ENCODE measurements at places on chromosomes 13 and 19.
A peak's percentile ranks its signal among the peaks of the same experiment; 100 is the strongest.

DNA sequence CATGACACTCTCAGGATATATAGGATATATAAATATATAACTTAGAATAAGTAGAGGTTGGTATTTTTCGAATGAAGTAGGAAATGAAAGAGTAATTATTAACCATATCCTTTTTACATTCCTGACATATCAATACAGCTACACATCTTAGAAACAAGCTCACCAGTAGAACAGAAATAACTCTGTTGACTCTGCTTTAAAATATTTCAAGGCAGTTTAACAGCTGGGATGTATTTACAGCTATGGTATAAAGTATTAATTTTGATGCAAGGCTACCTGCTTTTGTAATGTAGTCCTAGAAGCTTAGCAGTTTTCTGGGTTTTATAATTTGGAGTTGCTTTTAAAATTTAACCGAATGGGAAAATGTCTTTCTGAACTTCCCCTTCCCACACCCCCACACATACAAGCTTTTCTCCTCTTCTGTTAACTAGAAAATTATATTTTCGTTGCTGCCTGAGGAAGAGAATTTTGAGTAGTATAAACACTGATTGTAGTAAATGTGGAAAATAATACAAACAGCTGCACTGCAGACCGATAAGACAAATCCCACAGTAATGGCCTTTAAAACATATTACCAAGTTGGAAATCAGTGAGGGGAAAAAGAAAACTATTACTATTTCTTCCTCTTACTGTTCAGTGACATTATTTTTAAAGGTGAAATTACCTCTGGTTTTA is 147.7 kb downstream of the GGACT start:
- no peak for DNase-seq

GRCh38 chr19:38799104-38799503 is 10.1 kb downstream of the LGALS7B start:
- DNase-seq = no peak

- DNase-seq = no peak
Observed at GRCh38 chr13:104782741-104783140, 1716.5 kb upstream of the SLC10A2 start.

GRCh38 chr13:43783820-43784219 is 3.0 kb downstream of the ENOX1 start:
- no peak for DNase-seq

- peak; percentile 43 for DNase-seq
Observed at GRCh38 chr19:3099347-3100145, 5.4 kb downstream of the GNA11 start.

GRCh38 chr13:112333756-112334543 is 42.2 kb upstream of the SPACA7 start:
- DNase-seq = no peak

DNA sequence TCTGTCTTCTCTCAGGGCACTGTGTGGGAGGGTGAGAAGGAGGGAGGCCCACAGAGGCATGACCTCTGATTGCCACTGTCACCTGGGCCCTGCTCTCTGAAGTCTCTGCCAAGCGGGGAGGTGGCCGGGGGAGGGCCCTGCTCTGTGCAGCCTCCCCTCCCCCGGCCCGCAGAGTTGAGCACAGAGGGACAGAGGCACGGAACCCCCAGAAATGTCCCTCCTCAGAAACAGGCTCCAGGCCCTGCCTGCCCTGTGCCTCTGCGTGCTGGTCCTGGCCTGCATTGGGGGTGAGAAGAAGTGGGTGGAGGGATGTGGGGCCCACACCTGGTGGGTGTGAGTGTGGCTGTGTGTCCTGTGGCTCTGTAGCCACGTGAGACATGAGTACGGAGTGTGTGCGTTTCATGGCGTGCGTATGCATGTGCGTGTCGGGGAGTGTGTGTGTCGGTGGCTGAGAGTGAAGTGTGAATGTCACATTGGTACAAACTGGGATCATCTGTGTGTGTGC is at the start of gene APOC4:
Gene APOC4 (plus strand): TSS at position 171 of the 505 bp plus-strand sequence. CDS start 41 bp downstream, at position 212.
- DNase-seq = no peak

- DNase-seq = no peak
Observed at GRCh38 chr19:7658219-7658686, 10.6 kb upstream of the RETN start.

DNA sequence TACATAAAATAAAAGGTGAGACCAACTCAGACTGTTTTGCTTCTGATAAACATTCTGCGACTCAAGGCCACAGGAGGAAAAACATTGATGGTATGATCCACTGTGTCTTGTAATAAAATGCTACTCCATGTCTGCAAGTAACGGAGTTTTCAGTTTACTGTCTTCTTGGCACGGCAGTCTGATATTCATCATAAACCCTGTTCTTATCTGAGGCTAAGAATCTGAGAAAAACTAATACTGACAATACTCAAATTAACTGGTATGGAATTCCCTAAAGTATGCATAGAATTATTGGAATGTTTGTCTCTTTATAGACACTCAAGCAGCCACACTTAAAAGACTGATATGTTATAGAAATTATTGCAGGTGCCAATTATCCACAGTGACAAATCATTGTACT is 125.5 kb downstream of the TBC1D4 start:
- DNase-seq = no peak

GRCh38 chr13:66751691-66752090 is 478.4 kb downstream of the PCDH9 start:
- no peak for DNase-seq

DNA sequence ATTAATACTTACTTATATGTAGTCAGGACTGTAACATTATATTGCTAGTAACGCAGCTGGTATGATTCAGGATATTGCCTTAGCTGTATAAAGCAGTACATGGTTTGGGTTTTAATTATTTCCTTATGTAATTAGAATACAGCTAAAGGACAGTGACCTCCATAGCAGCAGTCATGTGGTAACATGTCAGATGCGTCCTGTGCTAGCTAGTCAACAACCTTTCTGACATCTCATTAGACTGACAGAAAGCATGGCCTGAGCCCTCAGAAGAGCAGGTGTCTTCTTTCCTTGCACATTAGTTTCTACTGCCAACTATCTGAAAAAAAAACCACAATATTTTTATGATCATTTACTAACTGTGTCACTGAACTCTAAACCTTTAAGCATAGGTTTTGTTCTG is 122.2 kb downstream of the MAB21L1 start:
- no peak for DNase-seq

GRCh38 chr13:49494645-49495044 is 1.1 kb upstream of the PHF11 start:
- DNase-seq = no peak

GRCh38 chr13:30932481-30933353 is at the start of gene TEX26:
Gene TEX26, plus strand, starts transcription at chr13:30932656. Its CDS starts 60 bp downstream, at chr13:30932716.
- DNase-seq = peak; percentile 86

DNA sequence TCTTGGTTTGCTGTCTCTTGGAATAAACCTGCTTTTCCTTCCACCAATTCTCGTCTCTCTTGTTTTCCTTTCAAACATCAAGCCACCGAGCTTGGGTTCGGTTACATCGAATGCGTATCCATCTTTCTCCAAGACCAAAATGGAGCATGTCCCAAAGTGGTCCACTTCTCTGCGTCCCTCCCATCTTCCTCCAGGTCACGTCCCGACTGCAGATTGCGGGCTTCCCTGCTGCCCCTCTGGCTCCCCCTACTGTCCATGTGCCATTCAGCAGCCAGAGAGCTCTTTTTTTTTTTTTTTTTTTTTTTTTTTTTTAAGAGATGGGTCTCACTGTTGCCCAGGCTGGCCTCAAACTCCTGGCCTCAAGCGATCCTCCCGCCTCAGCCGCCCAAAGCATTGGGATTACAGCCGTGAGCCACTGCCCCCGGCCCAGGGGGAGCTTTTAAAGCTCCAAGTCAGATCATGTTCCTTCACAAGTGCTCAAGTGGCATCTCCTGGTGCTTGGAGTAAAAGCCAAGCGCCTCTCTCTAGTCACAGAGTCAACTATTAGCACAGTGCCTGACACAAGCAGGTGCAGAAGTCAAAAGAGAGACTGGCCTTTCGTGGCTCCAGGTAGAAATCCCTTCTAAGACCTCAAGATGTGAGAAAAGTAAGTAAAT is 10.0 kb downstream of the COL5A3 start:
- DNase-seq = peak; percentile 44

- no peak for DNase-seq
Observed at GRCh38 chr13:97261254-97262005, 39.3 kb downstream of the MBNL2 start.

- DNase-seq = peak; percentile 61
Observed at GRCh38 chr19:45972947-45973540, 621 bp downstream of the NOVA2 start.

- DNase-seq = peak; percentile 86
Observed at GRCh38 chr19:12838182-12838885, at the start of gene MAST1. Gene MAST1, plus strand, starts transcription at chr19:12838515. Its CDS starts 58 bp downstream, at chr19:12838573.

DNA sequence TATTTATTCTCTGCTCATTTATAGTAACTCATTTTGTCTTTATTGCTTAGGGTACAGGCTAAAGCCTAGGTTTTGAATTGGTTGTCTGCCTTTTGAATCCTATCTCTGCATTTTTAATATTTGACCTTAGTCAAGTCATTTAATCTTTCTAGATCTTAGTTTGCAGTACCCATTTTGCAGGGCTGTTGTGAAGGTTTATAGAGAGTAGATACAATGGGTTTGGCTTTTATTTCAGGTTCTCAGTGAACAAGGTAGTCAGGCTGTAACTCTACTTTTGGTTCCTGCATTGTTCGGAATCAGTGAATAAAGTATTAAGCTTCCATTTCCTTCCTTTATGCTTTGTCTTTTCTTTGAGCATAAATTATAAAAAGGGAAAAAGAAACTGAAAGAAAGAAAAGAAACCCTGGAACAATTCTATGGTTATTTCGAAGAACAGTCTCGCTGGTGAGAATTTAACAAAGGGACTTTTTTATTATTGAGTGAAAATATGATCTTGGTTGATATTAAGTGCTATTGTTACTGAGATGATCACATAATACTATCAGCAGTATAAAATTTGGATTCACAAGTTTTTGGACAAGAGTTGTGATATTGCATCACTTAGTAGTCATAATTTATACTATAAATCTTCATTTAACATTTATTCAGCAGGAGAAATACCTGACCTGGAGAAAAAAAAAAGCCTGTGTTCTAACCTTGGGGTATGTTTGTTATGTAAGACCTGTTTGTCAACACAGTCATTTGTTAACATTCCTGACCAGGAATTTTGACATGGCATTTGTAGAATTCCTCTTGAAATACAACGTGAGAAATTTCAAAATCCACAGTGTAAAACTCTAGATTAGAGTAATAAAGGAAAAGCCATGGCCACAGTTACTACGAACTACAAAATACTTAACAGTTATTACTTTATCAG is 91.3 kb downstream of the ZMYM2 start:
- DNase-seq = no peak

DNA sequence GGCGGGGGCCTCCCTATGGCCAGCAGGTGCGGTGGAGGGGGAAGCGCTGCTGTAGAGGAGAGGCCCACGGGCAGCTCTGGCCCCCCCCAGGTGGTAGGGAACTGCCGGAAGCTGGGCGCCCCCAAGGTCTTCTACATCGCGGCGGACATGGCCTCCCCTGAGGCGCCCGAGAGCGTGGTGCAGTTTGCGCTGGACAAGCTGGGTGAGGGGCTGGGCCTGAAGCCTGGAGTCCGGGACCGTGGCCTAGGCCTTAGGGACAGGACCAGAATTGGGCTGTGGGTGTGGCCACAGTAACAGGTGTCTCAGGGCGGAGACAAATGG is 3.8 kb upstream of the RPL36 start:
- DNase-seq = no peak

GRCh38 chr13:40061466-40062450 is 406.3 kb downstream of the COG6 start:
- no peak for DNase-seq

- DNase-seq = no peak
Observed at GRCh38 chr13:39803851-39804250, 148.4 kb downstream of the COG6 start.

- no peak for DNase-seq
Observed at GRCh38 chr19:45769821-45770191, 754 bp upstream of the SIX5 start.

- DNase-seq = no peak
Observed at GRCh38 chr13:44622261-44622660, 46.1 kb upstream of the TSC22D1 start.

DNA sequence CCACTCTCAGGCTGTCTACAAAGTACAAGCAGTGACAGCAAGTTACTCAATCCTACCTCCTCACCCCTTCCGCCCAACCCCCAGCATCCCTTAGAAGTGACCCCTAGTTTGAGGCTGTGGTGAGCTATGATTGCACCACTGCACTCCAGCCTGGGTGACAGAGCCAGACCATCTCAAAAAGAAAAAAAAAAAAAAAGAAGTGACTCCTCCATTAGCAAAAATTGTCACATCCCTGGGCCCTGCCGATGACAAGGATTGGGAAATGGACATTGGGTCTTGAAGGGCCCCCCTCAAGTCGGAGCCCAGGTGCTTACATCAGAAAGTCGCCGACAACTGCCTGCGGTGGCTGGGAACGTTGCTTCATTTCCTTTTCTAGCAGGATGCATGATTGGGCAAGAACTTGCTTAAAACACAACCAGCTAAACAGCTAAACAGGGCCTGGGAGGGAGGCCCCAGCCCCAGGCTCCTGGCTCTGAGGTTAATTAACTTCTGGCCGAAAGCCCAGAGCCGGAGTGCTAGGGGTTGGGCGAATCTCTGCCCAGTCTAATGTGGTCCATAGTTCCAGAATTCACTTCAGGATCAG is 15.3 kb downstream of the RAB3D start:
- DNase-seq = no peak

- DNase-seq = no peak
Observed at GRCh38 chr13:29710511-29710910, 115.0 kb upstream of the SLC7A1 start.

DNA sequence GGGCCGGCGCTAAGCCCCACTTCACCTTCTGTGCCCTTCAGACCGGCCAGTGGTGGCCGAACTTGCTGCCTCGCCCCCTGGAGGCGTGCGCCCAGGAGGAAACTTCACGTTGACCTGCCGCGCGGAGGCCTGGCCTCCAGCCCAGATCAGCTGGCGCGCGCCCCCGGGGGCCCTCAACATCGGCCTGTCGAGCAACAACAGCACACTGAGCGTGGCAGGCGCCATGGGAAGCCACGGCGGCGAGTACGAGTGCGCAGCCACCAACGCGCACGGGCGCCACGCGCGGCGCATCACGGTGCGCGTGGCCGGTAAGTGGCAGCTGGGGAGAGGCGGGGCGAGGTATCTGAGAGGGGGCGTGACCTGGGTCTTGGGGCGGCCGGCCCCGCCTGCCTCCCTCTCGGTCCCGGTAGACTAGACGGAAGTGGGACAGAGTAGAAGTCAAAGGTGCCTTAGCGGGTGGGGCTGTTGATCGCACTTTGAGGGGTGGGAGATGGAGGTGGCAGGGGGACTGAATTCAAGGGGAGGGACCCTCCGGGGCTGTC is 5.6 kb downstream of the ICAM5 start:
- peak; percentile 74 for DNase-seq

Measured in H1 (cell line).